H1 (cell line): ENCODE measurements at places on chromosomes 5 and 9. TPM values are rescaled to one million over a fixed set of nuclear protein-coding genes. Genes with fewer than 3 reads are reported as not detected.

DNA sequence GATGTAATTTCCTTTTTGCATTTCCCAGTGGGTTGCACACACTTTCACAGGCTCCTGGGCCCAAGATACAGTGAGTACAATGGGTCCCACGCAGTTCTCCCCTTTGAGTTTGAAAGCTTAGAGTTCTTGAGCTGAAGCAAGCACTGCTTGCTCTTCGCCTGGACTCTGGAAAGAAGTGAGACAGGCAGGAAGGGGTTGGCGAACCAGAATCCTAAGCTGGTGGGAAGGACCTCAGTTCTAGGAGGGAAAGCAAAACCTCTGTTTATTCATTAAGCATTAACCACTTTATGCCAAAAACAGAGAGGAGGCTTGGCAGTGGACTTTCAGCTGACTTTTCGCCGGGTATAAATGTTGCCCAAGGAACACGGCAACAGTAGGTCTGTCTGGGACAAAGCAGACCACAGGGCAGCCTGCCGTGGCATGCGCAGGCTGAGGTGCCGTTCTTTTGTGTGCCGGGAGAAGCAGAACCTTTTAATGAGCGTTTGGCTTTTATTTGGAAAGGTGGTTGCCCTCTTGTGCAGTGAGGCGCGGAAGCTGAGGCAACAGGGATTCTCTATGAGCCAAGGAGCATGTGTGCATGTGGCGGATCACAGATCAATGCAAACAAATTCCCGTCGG lies 239.9 kb upstream of the PANK3 start:
- DNase-seq = no peak

DNA sequence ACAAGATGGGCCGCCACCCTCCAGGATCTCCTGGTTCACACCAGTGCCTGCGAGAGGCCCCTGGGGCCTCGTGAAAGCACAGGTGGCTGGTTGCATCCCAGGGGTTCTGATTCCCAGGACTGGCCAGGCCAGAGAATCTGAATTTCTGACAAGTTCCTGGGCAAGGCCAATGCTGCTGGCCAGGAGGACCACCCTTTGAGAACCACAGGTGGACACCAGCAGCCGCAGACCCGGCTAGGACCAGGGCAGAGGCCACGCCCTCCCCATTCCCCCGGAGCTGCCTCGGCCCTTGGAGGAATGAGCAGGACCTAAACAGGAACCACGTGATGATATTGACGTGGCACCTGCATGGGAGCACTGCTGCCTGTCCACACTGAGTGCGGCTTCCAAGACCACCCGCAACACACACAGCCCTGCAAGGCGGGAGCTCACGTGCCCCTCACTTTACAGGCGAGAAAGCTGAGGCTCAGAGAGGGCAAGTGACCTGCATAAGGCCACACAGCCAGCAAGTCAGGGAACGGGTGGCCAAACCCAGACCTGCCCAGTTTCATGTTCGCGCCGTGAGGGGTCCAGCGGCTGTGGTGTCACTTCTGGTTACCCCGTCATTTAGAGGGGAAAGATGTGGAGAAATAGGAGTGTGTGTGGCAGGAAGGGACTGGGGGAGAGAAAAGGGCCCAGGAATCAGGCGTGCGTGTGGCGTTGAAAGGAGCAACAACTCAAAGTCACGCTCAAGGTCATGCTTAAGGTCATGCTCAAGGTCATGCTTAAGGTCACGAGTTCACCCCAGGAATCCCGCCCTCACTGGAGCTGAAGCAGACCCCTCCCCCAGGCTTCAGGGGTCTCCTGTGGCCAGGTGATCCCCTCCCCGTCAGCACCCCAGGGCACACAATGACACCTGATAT lies 105.9 kb upstream of the IER5L start:
- DNase-seq = no peak

DNA sequence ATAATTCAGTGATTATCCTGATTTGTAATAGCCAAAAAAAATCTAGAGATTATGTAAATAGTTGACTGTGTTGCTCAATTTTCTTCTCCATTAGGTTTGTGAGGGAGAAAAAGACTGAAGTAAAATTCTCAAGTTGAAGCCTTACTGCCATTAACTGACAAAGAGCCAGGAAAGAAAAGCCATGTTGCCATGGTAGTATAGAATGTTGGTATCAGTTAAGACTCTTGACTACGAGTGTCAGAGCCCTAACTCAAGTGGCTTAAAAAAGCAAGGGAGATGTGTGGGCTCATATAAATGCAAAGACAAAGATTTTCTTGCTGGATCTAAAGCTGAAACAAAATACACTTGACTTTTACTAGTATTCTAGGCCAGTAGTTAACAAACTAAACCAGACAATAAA lies 571.7 kb downstream of the KCTD16 start:
- no peak for DNase-seq

- no peak for DNase-seq
Observed at GRCh38 chr5:74957029-74957784, 91.0 kb upstream of the FAM169A start.

GRCh38 chr5:167802755-167803431 lies 488.6 kb upstream of the WWC1 start:
- peak; percentile 27 for DNase-seq

GRCh38 chr5:131198625-131199024 lies 27.9 kb downstream of the LYRM7 start:
- DNase-seq = no peak

GRCh38 chr5:68240202-68240601 lies 24.6 kb downstream of the PIK3R1 start:
- no peak for DNase-seq

GRCh38 chr9:135038826-135039225 lies 48.6 kb upstream of the OLFM1 start:
- DNase-seq = peak; percentile 37

DNA sequence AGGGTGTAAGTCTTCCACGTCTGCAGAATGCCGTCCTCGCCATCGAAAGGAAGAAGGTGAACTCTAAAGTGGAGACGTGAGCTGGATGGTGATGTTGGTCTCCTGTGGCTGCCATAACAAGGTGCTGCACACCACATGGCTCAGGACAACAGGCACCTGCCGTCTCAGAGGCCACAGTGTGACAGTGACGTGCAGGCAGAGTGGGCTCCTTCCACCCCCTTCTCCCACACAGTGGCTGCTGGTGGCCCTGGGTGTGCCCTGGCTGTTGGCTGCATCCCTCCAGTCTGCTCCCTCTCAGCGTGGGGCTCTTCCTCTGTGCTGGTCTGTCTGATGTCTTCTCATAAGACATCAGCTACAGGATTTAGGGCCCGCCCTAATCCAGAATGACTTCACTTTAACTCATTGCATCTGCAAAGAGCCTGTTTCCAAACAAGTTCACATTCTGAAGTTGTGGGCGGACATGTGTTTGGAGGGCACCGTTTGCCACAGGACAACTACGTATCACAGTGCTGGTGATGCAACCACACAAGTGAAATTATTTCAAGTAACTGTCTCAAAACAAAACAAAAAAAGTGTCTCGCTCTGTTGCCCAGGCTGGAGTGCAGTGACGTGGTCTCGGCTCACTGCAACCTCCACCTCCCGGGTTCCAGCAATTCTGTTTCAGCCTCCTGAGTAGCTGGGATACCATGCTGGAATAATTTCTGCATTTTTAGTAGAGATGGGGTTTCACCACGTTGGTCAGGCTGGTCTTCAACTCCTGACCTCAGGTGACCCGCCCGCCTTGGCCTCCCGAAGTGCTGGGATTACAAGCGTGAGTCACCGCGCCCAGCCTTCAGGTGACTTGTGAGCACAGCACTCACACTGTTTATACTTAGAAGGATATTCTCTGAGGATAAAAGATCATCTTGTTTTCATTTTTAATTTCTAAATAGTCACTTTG lies 31.2 kb upstream of the CLPTM1L start:
- DNase-seq = no peak

DNA sequence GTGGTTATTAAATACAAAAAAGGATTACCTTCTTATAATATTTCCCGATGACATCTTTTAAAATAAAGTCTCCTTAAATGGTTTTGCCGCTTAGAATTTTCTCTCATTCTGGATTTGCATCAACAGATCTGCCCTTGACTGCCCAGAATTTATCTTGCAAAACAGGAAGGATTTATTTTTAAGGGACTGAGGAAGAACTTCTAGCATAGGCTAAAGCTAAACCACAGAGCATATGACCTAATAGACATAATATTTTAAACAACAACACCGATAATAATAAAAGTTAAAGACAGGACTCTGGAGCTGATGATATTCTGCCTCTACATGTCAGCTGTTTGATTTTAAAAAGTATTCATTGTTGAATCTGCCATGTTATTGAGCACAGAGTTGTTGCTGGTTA lies 145.3 kb upstream of the ADCY2 start:
- no peak for DNase-seq

GRCh38 chr9:109769250-109769649 lies 10.7 kb upstream of the PALM2AKAP2 start:
- DNase-seq = no peak

GRCh38 chr9:138121438-138122050 lies 244.0 kb downstream of the CACNA1B start:
- DNase-seq = no peak

GRCh38 chr5:119445544-119445943 lies 6.8 kb upstream of the HSD17B4 start:
- DNase-seq = peak; percentile 72

GRCh38 chr9:33139421-33140228 lies 27.5 kb downstream of the B4GALT1 start:
- DNase-seq = no peak

GRCh38 chr5:150645070-150645700 lies 4.7 kb downstream of the SYNPO start:
- no peak for DNase-seq

- no peak for DNase-seq
Observed at GRCh38 chr9:14907360-14907685, 2.9 kb downstream of the FREM1 start.

- no peak for DNase-seq
Observed at GRCh38 chr9:136882109-136882946, 4.0 kb upstream of the TRAF2 start.

DNA sequence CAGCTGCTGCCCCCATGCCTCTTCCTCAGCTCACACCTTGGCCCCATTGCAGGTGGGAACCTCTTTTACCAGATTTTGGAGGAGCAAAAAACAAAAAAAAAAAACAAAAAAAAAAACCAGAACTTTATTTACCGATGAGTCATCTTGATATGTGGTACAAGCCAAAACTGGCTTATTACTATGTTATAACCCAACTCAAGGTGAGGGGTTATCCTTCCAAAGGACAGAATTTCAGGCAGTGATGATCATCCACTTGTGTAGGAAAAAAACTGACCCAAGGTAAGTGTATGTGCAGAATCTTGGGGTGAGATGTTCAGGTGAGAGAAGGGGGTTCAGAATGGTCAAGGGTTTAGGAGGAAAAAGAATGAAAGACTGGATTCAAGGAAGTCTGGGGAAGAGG lies 142.6 kb upstream of the FST start:
- DNase-seq = no peak

DNA sequence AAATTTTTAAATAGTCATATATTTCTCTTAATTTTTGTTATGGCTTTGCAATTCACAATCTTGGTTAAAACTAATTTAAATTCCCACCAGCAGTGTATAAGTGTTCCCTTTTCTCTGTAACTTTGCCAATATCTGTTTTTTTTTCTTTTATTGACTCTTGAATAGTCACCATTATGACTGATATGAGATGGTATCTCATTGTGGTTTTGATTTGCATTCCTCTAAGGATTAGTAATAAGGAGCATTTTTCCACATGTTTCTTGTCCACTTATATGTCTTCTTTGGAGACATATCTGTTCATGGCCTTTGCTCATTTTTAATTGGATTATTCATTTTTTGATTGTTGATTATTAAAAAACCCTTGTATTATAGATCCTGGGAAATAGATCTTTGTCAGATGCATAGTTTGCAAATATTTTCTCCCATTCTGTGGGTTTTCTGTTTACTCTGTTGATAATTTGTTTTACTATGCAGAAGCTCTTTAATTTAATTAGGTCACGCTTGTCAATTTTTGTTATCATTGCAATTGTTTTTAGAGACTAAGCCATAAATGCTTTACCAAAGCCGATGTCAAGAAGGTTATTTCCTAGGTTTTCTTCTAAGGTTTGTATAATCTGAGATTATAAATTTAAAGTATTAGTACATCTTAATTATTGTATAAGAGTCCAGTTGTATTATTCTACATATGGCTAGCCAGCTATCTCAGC lies 610.9 kb downstream of the CHSY3 start:
- no peak for DNase-seq

- peak; percentile 39 for DNase-seq
Observed at GRCh38 chr5:980001-980588, 28.5 kb upstream of the NKD2 start.

- DNase-seq = no peak
Observed at GRCh38 chr9:11871852-11872251, 821.3 kb upstream of the TYRP1 start.

The HK3 gene
- total RNA-seq = not detected in 2 replicates

The NACC2 gene
- 13.6 and 14.0 TPM in 2 replicates for total RNA-seq

The SPINK13 gene
- total RNA-seq = not detected in 2 replicates

The LMX1B gene
- total RNA-seq = 0.37 and 0.52 TPM in 2 replicates
